ENCODE measurements at places on chromosomes 1 and 21.

DNA sequence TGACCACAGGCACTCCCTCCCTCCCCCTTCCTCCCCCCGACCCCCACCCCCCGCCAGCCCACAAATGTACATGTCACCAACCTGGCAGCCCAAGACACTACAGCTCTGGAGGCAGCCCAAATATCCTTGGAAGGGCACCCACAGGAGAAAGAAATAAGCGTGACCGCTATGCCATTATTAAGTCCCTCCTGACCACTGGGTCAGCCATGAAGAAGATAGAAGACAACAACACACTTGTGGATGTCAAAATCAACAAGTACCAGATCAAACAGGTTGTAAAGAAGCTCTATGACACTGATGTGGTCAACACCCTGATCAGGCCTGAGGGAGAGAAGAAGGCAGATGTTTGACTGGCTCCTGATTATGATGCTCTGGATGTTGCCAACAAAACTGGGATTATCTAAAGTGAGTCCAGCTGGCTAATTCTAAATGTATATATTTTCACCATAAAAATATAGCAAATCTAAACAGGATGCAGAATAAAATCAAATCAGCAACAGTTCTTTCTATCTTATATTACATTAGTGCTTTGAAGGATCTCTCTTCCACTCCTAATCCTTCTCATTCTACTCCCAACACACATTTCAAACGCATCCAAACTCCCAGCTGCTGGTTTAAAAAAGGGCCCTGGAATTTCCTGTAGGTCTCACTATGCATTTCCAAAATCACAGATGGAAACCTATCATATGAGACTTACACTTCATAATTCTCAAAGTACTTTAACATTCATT lies 77.4 kb upstream of the SLFNL1 start:
- DNase-seq: no peak

GRCh38 chr1:204744107-204744779 lies 58.7 kb upstream of the LRRN2 start:
- DNase-seq: no peak

DNA sequence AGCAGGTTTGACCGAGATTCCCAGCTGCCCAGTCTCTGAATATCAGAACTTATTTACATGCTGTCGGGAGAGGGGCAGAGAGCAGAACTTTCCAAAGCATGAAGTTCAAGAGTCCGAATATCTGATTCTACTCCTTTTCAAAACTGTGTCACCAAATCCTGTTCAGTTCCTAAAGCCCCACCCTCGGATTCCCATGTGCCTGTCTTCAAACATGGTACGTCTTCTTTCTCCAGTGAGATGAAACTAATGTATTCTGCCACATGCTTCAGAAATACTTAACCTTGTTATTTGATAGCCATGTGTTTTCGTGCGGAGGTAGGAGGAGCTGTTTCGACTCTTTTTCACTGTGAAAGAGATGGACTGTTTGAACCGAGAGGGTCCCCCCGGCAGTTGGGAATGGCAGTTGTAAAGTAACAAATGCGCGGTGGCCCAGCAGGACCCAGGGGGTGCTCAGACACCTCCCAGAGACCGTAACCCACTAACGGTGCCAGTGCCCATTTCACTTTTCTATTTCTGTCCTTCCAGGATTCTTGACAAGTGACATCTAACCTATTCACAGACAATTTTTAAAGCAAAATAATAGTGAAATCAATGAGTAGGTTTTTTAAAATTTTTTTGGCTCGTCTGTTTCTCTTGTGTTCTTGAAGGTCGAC lies 67.2 kb downstream of the ZBTB18 start:
- DNase-seq: no peak

GRCh38 chr1:224375059-224375458 lies 18.4 kb downstream of the CNIH4 start:
- DNase-seq: no peak

DNA sequence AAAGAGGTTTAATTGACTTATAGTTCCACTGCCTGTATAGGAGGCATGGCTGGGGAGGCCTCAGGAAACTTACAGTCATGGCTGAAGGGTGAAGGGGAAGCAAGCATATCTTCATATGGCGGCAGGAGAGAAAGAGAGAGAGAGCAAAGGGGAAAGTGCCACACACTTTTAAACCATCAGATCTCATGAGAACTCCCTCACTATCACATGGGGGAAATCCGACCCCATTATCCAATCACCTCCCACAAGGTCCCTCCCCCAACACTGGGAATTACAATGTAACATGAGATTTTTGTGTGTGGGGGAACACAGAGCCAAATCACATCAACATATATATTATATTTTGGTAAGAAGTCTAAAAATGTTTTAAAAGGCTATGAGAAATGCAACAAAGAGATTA lies 27.2 kb downstream of the FABP3 start:
- no peak for DNase-seq

- peak; percentile 14 for DNase-seq
Measured at GRCh38 chr1:202806845-202807450, 1.3 kb downstream of the KDM5B start.

DNA sequence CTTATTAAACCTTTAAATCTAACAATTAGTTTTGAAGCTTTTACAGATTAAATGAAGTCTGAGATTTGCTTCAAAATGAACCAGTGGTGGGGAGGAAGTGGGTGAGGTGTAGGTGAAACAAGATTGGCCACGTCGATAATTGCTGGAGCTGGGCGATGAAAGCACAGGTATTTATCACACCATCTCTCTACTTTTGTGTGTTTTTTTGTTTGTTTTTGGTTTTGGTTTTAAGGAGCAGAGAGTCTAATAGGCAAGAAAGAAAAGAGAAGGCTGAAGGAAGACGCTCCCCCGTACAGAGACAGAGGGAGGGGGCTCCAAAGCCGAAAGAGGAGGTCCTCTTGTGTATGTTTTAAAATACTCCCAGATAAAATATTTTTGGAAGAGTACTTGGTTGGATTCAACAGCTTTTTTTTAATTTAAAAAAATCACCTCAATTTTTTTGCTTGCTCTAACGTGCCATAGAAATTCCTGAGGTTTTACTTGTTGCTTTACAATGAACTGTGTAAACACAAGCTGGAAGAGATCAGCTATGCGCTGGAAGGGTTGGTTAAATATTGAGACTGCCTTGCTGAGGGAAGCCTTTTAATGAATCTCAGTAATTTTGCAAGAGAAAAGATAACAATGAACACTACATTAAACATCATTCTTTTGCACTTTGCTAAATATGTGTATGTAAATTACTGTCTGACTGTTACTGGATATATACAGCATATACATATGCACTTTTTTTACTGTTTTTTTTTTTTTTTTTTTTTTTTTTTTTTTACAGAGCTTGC lies 6.7 kb upstream of the LGALS8 start:
- peak; percentile 20 for DNase-seq

- no peak for DNase-seq
Measured at GRCh38 chr1:236471096-236471495, 52.7 kb upstream of the LGALS8 start.

DNA sequence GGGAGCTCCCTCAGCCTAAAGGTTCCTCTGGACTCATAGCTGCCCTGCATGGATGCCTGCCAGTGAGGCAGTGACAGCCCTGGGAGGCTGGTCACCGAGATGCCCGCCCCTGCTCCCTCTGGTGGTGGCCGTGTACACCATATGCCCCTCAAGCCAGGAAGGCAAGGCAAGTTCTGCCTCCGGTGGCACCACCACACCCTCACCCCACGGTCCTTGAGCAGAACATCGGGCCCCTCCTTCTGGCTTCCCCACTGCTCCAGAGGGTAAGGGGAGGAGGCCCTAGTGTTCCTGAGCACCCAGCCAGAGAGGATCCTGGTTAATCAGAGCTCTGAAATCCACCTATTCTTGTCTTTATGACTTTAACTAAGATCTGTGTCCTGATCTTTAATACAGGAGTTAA lies 1.5 kb upstream of the S100A14 start:
- no peak for DNase-seq

DNA sequence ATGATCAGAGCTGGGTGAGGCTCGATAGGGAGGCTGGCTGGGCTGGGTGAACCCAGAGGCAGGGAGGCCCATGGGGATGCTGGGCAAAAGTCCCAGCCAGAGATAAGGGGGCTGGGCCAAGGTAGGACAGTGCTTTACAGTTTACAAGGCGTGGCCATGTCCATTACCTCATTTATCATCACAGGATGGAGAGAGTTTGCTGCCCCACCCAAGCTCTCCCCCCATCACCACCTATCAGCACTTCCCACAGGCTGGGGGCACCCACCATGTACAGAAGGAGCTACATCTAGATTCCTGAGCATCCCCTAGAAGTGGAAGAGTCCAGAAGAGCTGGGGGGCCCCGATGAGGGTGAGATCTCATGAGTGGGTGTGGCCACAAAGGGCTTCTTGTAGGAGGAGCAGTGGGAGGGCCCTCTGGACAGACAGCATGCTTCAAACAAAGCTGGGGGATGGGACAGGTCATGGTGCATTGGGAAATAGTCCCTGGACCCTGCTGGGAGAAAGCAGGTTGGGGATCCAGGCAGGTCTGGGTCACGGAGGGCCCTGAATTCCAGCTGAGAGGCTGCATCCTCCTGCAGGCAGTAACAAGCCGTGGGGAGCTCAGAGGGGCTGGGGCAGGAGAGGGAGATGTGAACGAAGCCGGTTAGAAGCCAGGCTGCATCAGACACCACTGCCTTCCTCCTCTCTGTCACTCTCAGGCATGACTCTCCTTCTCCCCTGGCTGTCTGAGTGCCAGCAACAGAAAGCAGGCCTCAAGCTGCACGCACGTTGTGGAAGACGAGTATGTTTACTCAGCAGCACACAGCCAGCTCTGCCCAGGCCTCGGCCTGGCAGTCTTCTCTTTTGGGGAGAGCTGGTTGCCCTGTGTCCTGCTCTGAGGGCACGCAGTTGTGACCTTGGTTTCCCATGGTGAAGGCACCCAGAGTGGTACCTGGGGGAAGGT lies 202.3 kb downstream of the HIVEP3 start:
- peak; percentile 35 for DNase-seq

- DNase-seq: no peak
Measured at GRCh38 chr1:219669556-219669955, 56.7 kb upstream of the ZC3H11B start.

DNA sequence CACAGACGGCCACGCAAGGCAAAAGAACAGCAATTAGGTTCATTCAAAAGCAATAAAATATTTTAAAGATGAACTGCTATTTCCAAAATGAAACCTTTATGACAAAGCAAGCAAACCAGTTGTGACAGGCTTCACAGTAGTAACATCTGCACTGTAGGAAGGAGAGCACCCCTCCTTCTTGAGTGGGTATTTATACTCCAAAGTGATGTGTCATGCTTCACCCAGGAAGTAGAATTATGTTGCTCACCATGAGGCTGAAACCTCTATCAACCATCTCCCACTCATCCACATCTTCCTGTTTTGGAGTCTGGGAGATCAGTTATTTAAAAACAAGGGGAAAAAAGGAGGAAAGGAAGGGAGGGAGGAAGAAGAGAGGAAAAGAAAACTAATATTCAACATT lies 885 bp downstream of the OR2T10 start:
- no peak for DNase-seq

GRCh38 chr1:22105611-22106207 lies 37.2 kb downstream of the WNT4 start:
- DNase-seq: peak; percentile 71

DNA sequence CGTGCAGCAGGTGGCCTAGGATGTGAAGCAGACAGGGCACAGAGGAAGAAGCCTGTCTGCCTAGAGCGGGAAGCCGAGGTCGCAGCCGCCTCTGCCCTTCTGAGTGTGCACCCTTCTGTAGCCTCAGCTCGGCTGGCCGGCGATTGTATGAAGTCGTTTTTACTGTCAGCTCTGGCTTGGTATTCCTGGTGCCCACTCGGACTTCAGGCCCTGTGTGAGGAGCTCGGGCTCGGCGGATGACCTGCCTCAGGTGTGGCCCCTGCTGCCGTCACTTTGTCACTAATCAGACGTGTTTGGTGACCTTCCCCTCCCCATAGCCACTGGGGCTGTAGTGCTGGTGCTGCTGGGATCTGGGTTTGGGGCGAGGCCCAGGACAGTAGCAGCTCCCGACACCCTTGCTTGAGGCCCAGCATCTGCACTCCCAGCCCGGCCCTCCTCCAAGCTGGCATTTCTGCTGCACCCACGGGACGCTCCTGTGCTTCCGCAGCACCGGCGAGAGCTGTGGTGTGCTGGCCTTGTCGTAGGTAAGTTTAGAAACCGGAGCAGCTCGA lies 18.1 kb downstream of the SLX9 start:
- no peak for DNase-seq

- no peak for DNase-seq
Measured at GRCh38 chr1:38487396-38487795, 372.2 kb downstream of the RRAGC start.

GRCh38 chr1:179586107-179586823 lies 5.4 kb upstream of the TDRD5 start:
- peak; percentile 80 for DNase-seq

GRCh38 chr1:79113836-79114235 lies 107.3 kb upstream of the ADGRL4 start:
- DNase-seq: no peak

DNA sequence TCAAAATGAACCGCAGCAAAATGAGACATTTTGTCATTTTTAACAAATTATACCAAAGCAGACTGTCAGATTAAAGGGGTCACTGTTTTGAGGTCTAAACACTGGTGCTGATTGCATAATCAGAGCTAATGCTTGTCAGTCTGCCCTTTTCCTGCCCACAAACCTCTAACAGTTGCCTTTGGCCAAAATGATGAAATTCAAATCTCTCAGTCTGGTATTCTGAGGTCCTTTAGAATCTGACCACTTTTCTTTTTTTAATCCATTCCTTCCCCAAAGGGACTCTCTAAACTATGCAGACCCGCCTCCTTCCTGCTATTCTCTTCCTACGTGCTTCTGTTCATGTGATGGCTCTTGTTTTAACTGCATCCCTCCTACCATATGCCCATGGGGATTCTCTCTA lies 145.2 kb upstream of the SPATA6 start:
- DNase-seq: no peak

DNA sequence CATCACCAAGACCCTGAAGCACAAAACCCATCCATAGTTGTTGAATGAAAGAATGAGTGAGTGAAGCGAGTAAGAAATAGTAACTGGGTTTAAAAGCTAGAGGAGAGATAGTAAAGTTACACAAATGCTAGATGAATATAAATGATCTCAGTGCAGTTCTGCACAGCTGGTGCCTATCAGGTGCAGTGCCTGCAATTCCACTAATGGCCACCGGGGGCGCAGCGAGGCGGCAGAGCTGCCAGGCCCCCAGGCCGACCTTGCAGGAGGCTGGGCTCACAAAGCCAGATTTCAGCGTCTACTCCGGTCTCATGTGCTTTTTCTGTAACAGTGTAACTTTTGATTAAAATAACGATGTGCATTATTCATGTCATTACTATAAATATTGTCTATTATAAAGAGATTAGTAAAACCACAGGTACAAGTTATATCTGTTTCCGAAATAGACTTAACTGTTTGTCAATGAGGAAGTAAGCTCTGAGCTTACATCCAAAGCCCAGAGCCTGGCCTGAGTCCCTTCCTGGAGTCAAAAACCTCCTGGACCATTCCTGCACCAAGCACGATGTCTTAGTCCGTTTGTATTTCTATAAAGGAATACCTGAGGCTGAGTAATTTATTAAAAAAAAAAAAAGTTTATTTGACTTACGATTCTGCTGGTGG lies 477.6 kb downstream of the NPHP4 start:
- no peak for DNase-seq

Measured in NCI-H1092 treated with DMSO at 0.1 percent for 48 hours (cell line).